HCEC 1CT (cell line): ENCODE measurements at places on chromosomes 2 and 18.
A peak's percentile ranks its signal among the peaks of the same experiment; 100 is the strongest.

- DNase-seq: peak; percentile 57
These were observed 783.2 kb upstream of the CDH2 start for GRCh38 chr18:28960146-28960545.

GRCh38 chr2:70085711-70086277 lies 1.5 kb upstream of the PCBP1 start:
- no peak for DNase-seq

DNA sequence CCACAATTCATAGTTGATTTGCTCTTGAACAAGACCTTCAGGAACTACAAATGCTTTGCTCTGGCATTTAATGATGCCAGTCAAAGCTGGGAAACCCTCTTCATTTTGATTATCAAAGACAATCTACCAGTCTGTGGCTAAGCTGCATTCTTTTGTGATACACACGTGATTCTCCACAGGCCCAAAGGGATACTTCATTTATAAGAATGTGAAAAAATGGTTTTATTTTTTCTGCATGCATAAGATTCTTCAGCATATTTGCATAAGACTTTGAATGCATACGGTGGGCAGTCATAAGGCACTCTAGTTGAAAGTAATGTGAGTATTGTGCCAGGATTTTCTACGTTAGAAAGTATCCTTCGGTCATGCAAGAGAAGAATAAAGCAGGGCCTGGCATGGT lies 33.0 kb upstream of the ARL5A start:
- no peak for DNase-seq

GRCh38 chr2:191465766-191466420 lies 212.0 kb upstream of the NABP1 start:
- DNase-seq: no peak

- DNase-seq: no peak
These were observed 396.8 kb upstream of the UBE2E3 start for GRCh38 chr2:180583441-180584140.

DNA sequence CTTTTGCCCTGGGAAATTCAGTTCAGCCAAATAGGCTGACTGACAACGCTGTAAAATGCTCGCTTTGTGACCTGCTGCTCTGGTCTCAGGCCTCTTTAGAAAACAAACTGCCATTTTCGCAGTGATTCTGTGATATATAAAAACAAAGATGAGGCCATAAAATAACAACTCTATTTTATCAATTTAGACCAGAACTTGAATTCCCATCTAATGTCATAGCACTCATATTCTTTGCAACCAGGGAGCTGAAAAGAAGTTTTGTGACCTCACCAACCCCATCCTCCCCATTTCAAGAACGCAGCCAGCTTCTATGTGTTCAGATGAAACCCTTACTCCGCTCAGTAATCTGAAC lies 40.3 kb downstream of the TCF4 start:
- DNase-seq: no peak

- no peak for DNase-seq
These were observed 112.4 kb upstream of the BZW1 start for GRCh38 chr2:200699310-200699709.

GRCh38 chr2:135590619-135591260 lies 59.5 kb downstream of the R3HDM1 start:
- DNase-seq: no peak
